Mesenteric fat pad (tissue), 1 donor: ENCODE measurements at places on chromosomes 13 and 19. TPM values are rescaled to one million over a fixed set of nuclear protein-coding genes. Genes with fewer than 3 reads are reported as not detected.

PRRG2 gene
- 1.1 TPM for total RNA-seq

ZNF304 gene
- 7.4 TPM for total RNA-seq

ZNF382 gene
- total RNA-seq = 6.0 TPM

ITGBL1 gene
- total RNA-seq = 5.1 TPM
